Activated naive CD8-positive, alpha-beta T cell treated with anti-CD3 and anti-CD28 coated beads, Interleukin-2, amount 10 ng/mL, durations not matched to agents 7 days and 5 days (primary cell): ENCODE measurements at places on chromosomes 2 and 18.

GRCh38 chr2:101815154-101815553 is 117.6 kb downstream of the MAP4K4 start:
- DNase-seq: no peak

GRCh38 chr2:174776675-174777074 is 12.4 kb upstream of the CHRNA1 start:
- no peak for DNase-seq

DNA sequence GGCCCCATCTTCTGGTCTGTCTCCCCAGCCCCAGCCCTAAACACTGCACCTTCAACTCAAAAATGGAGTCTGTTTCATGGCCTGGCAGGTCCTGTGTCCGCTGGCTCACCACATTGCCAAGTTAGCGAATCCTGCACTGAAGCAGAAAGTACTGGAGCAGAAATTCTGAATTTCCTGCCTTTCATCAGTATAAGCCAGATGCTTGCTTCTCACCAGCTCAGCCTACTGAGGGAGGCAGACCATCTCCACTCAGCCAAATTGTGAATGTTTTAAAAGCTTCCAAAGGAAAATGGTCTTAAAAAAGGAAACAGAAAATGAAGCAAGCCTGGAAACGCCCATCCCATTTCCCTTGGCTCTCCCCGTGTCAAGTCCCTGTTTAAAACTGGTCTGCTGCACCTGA is 157.8 kb downstream of the C1D start:
- no peak for DNase-seq

DNA sequence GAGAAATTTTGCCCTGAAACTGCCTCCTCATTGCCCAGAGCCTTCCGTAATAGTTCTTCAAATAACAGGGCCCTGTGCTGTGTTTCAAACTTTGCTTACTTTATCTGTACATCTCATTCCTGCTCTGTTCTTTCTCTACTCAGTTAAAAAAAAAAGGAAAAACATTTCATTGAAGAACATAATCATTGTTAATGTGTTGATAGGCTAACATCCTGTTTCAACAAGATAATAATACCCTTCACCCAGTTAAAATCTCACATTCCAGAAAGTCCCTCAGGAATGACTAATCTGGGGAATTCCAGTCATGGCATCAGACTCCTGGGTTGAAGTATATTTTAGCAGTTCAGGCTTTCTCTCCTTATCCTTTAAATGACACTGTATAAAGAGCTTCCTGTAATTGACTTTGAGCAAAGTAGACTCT is 45.6 kb upstream of the ITGAV start:
- DNase-seq: no peak

DNA sequence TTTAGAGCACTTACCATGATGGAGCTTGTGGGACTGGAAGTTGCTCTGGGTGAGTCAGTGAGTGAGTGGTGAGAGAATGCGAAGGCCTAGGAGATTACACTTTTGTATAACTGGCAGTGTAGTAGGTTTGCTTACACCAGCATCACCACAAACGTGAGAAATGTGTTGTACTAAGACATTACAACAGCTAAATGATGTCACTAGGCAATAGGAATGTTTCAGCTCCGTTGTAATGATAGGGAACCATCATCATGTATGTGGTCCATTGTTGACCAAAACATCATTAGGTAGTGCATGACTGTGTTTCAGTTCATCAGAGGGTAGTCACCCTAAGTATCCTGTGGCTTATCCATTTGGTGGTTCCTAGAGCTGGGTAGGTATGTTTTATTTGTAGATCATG is 11.9 kb downstream of the ZNF407 start:
- no peak for DNase-seq

DNA sequence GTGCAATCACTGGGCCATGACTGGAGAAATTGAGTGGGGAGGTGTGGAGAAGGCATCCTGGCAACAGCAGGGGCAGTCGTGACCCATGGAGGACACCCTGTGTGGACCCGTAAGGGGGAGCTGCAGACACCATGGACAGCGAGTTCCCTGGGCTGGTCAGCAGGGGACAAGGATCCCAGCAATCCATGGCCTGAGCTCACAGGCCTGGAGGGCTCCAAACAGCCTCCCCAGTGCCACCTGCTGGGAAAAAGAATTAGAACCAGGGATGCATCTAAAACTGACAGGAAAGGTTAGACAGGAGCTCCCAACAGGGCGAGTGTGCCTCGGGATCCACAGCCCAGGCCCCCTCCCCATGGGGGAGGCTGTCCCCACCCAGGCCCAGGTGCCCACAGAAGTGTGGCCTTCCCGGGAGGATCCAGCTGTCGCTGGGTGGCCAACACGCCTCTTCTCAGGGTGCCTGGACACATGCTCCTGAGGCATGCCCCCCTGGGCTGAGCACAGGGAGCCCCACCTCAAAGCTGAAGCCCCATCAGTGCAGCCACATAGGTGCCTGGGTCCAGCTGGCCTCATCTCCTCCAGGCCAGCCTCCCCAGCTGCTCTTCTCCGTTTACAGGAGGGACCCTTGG is 20.5 kb upstream of the KIF1A start:
- DNase-seq: peak; percentile 32

- DNase-seq: no peak
Measured at GRCh38 chr18:10971717-10972116, 177.7 kb downstream of the PIEZO2 start.

- no peak for DNase-seq
Measured at GRCh38 chr2:241620419-241620769, 16.6 kb downstream of the THAP4 start.

DNA sequence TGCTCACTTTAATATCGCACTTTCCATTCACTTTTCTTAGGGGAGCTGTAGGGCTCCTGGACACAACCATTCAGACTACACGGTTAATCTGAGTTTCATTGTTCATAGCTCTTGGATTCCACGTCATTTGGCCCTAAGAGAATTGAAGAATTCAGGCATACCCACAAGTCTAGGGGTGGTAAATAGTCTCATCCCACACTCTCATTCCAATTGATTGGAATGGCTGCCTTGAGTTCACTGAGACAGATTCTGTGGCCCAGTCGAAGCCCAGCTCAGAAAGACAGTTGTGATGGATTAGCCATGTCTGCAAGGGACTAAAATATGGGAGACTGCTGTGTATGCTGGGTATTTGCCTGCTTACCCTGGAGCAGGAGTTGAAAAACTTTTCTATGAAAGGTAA is 124.6 kb downstream of the TFCP2L1 start:
- DNase-seq: no peak

DNA sequence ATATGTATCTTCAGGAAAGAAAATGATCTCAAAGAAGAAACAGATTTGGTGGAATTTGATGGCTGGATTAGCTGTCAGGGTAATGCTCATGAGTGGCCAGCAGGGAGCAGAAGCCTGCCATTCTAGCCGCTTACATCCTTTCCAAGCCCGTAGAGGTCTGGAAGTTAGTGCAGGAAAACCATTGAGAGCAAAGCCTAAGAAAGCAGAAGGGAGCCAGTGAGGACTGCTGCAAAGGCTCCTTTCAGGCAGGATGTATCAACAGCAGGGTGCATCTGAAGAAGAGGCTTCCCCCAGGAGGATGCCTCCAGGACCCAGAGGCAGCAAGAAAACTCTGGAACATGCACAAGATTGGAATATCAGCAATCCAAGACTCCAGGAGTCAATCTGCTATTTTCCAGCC is 22.9 kb upstream of the LBH start:
- peak; percentile 40 for DNase-seq

DNA sequence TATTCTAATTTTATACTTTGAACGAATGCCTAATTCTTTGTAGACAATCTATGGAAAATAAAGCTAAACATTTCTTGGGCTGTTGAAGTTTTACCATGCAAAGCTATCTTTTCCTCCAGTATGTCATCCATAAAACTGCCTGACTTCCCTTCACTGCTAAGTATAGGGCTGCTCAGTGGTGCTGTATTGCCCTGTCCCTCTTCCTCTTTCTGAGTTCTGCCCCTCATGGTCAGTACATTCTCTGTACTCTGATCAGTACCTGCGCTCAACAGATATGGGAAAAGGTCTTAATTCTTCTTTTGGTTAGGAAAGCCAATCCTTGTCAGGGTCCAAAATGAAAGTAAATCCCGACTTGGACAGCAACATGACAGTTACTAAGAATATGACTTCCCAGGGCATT is 321.9 kb downstream of the RAD51AP2 start:
- DNase-seq: no peak

GRCh38 chr18:50726960-50727589 is 92.7 kb downstream of the MRO start:
- no peak for DNase-seq
